ENCODE measurements at places on chromosomes 1 and 21.

- peak; percentile 27 for DNase-seq
Observed at GRCh38 chr1:231053493-231054162, 13.6 kb upstream of the FAM89A start.

GRCh38 chr1:76501136-76501535 lies 366.1 kb upstream of the ST6GALNAC5 start:
- no peak for DNase-seq

- no peak for DNase-seq
Observed at GRCh38 chr1:15945832-15946448, 30.0 kb downstream of the ZBTB17 start.

DNA sequence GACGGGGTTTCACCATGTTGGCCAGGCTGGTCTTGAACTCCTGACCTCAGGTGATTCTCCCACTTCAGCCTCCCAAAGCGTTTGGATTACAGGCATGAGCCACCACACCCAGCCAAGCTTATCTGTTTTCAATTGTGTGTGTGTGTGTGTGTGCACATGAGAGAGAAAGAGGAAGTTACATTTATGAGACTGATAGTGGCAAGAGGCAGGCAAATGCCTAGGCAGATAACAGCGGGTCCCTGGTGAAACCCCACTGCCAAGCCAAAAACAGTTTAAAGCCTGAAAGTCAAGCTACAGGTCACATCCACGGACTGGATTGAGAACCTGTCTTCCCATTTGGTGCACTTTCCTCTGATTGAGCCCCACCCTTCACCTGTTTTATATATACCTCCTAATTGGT lies 35.1 kb upstream of the IFNGR2 start:
- no peak for DNase-seq

DNA sequence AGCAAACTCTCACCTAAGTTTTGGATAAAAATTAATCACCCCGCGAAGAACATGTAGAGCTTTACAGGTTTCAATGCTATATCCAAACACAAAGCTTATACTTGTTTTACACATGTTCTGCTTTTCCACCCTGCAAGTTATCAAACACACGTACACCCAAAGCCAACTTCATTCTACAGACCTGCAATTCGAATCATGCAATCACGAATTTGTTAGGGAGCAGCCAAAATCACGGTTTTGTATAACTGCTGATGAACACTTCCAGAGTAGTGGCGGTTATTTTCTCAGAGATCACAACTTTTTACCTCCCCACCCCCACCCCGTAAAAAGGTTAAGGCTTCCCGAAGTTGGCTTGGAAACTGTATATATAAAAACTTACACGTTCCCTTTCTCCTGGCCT lies 1.4 kb downstream of the HMGN1 start:
- no peak for DNase-seq

DNA sequence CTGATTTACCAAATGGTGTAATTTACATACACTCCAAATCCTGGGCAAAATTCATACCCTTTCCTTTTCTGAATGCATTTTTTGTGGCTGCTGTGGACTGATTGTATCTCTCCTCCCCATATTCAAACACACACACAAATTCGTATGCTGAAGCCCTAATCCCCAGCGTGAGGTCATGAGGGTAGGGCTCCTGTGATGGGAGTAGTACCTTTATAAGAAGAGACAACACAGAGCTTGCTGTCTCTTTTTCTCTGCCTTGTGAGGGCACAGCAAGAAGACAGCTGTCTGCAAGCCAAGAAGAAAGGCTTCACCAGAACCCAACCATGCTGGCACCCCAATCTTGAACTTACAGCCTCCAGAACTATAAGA lies 24.4 kb downstream of the DUSP10 start:
- DNase-seq: no peak

DNA sequence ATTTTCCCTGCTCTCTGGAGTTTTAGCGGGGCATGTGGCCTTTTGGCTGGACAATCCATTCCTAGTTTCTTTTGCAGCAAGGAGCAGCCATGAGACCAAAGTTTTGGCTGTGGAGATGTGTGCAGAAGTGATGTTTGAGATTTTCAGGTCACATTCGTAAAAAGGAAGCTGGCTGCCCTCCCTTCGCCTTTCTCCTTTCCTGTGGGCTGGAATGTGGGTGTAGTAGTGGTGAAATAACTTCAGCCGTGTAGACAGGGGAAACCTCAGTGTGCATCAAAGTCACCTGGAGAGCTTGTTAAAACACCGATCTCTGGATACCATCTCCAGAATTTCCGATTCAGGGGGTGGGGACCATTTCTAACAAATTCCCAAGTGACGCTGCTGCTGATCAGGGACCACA lies 5.3 kb upstream of the GPR88 start:
- DNase-seq: no peak

GRCh38 chr21:37700641-37701202 lies 215.5 kb downstream of the KCNJ6 start:
- peak; percentile 36 for DNase-seq

DNA sequence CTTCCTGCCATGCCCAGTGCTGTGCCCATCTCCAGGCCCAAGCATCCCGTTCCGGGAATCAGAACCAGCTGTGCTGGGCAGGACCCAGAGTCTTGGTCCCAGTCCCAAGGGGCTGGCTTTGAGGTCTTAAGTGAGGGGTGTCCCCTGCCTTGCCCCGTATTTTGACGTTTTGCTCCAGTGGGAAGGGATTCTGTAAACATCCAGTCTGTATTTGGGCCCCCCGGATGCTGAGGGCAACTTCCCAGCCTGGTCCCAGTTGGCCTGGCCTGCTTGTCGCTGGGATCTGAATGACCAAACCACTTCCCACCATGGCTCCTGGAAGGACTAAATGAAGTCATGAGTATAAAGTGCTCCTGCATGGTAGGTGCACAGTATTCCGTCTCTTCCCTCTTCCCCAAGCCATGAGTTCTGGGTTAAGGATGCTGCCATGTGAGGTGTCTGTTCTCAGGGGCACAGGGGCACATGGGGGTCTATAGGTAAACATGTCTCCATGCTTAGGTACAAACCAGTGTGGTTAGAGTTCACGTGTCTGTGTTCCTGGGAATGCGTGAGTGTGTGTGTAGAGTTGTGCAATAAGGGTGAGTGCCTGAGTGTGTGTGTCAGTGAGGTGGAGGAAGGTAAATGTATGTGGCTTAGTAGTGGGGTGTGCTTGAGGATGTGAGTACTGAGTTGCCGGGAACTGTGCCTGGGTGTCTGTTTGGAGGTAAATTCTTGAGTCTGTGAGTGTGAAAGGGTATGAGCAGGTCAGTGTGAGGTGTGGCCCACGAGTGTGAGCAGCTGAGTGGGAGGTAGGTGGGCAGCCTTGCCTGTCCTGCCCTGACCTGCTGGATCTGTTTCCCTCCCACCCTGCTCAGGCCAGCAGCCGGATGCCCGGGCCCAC lies 1.5 kb downstream of the B4GALT2 start:
- no peak for DNase-seq

- no peak for DNase-seq
Observed at GRCh38 chr1:208251015-208251414, 6.8 kb upstream of the PLXNA2 start.

DNA sequence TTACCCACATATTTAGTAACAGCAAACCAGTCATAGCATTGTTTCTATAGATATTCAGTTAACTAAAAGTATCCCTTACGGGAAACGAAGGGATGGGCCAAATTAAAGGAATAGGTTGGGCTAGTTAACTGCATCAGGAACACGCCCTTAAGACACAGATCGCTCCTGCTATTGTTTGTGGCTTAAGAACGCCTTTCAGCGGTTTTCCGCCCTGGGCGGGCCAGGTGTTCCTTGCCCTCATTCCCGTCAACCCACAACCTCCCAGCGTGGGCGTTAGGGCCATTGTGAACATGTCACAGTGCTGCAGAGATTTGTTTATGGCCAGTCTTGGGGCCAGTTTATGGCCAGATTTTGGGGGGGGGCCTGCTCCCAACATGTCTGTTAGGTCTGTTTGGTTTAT lies 14.7 kb downstream of the TNFRSF18 start:
- DNase-seq: no peak

All from AG09319 (cell line).